Left renal cortex interstitium (tissue), 4 donors: ENCODE measurements at places on chromosomes 11 and 22. TPM values are rescaled to one million over a fixed set of nuclear protein-coding genes. Genes with fewer than 3 reads are reported as not detected.

The OR52H1 gene
- not detected for polyA plus RNA-seq

The PNPLA5 gene
- not detected for polyA plus RNA-seq

The SGSM1 gene
- 3.1 TPM for polyA plus RNA-seq

The DCHS1 gene
- 49.5 TPM for polyA plus RNA-seq

The OAF gene
- polyA plus RNA-seq = 52.3 TPM

The PARVA gene
- 119 TPM for polyA plus RNA-seq

The RTN4RL2 gene
- polyA plus RNA-seq = 3.1 TPM

The GPR83 gene
- polyA plus RNA-seq = 0.54 TPM

The CCDC89 gene
- 3.3 TPM for polyA plus RNA-seq

The CUL5 gene
- 47.8 TPM for polyA plus RNA-seq

The EMSY gene
- 36.4 TPM for polyA plus RNA-seq

The NCAPH2 gene
- 49.2 TPM for polyA plus RNA-seq

The BACE1-AS gene
- polyA plus RNA-seq = 26.6 TPM

The CFAP68 gene
- polyA plus RNA-seq = 51.3 TPM

The SLN gene
- 0.42 TPM for polyA plus RNA-seq

DNA sequence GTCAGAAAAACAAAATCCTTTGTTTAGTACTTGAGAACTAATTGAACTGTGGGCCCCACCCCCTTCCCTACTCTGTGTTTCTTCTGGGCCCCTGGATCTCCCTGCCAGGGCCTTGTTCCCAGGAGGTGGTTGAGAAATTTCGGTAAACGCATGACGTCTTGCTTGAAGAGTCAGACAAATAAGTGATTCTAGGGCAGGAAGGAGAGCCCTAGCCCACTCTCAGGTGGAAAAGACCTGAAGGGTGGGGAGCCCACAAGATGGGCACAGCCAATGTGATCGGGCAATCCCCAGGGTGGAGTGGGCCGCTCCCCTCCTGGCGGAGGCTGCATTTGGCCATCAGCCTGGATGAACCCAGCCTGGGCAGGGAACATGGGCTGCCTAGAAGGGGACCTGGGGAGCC is 16.8 kb upstream of the P2RY2 start:
- DNase-seq = no peak

GRCh38 chr11:2207773-2208621 is 36.4 kb upstream of the TH start:
- DNase-seq = no peak

- DNase-seq = no peak
Measured at GRCh38 chr11:64643256-64643881, 52.3 kb downstream of the SLC22A12 start.

- no peak for DNase-seq
Measured at GRCh38 chr11:2101171-2101675, 38.0 kb downstream of the IGF2 start.

DNA sequence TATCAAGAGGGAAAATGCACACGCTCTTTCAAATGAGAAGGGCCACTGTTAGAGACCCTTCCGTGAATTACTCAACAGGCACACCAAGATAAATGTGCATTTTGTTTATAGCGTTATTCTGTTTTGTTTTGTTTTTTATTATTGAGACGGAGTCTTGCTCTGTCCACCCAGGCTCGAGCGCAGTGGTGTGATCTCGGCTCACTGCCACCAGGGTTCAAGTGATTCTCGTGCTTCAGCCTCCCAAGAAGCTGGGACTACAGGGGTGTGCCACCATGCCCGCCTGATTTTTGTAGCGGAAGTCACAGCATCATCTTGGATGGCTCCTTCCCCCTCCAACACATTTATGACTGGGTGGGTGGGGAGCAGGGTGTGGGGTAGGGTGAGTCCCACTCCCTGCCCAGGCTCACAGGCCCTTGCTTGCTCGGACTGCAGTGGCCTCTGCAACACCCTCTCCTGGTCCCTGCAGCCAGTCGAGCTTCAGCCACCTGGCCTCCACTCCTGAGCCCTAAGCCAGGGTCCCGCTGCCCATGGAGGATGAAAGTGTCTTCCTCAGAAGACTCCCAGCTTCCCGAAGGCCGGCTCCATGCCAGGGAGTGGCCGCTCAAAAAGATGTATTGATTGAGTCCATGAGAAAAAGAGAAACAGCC is 68.0 kb downstream of the RTL6 start:
- DNase-seq = no peak

- no peak for DNase-seq
Measured at GRCh38 chr11:133041928-133042882, 490.1 kb downstream of the OPCML start.

GRCh38 chr11:75508051-75508561 is 17.6 kb downstream of the GDPD5 start:
- DNase-seq = no peak

DNA sequence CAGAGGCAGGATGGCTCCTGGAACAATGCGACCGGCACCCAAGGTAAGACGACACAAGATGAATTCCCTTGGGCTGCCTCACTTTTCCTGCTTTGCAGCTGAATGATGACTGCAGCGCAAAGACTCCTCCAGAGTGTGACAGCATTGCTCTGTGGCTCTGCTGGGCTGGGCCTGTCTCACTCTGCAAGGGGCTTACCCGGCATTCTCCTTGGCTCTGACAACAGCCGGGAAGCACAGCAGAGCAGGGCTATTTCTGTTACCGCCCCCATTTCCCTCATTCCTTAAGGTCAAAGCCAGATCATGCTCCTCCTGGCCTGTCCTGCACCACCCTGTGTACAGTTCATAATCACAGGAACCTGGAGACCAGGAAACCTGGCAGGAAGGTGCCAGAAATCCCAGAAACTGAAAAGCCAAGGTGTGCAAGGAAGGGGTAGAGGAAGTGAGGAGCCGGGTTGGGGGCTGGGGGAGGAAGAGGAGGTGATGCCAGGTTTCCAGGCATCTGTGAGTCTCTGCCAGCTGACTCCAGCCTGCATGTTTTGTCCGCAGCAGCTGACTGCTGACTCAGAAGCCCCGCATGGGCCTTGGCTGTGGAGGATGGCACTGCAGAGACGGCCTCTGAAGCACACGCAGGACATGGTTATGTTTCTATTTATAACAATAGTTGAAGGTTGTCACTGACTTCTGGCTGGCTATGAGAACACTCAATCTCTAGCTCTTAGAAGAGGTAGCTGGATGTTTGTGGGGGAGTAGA is 113.6 kb downstream of the MICAL3 start:
- no peak for DNase-seq

DNA sequence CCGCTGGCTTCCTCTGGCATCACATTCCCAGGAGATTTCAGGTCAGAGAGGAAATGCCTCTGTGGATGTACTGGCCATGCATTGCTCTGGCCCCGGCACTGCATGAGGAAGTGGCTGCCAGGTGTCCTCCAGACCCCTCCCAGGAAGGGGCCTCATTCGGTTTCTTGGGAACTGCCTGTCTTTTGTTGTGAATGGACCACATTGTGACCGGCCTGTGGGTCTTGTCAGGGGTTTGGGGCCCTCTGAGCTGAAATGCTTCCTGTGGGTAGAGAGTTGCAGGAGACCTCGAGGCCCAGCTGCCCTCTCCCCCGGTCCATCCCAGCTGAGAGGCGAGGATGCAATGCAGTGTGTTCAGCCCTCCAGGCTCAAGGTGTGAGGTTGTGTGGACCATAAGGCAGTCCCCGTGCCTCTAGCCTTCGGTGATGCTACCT is 18.8 kb upstream of the ST3GAL4 start:
- DNase-seq = no peak

GRCh38 chr11:33197915-33198727 is 36.8 kb upstream of the CSTF3 start:
- no peak for DNase-seq

DNA sequence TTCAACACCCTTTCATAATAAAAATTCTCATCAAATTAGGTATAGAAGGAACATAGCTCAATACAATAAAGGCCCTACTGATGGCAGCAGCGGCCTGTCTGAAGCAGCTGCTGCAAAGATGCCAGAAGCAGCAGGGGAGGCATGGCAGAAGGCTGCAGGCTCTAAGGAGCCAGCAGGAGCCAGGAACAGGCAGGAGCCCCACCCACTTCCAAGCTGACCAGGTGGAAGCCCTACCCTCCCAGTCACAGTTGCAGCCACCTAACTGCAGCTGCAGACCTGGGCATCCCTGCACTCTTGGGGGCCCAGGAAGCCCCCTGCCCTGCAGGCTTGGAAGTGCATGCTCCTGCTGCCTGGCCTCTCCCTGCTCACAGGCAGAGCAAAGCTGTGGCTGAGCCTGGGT is 18.2 kb upstream of the OR6A2 start:
- DNase-seq = no peak

DNA sequence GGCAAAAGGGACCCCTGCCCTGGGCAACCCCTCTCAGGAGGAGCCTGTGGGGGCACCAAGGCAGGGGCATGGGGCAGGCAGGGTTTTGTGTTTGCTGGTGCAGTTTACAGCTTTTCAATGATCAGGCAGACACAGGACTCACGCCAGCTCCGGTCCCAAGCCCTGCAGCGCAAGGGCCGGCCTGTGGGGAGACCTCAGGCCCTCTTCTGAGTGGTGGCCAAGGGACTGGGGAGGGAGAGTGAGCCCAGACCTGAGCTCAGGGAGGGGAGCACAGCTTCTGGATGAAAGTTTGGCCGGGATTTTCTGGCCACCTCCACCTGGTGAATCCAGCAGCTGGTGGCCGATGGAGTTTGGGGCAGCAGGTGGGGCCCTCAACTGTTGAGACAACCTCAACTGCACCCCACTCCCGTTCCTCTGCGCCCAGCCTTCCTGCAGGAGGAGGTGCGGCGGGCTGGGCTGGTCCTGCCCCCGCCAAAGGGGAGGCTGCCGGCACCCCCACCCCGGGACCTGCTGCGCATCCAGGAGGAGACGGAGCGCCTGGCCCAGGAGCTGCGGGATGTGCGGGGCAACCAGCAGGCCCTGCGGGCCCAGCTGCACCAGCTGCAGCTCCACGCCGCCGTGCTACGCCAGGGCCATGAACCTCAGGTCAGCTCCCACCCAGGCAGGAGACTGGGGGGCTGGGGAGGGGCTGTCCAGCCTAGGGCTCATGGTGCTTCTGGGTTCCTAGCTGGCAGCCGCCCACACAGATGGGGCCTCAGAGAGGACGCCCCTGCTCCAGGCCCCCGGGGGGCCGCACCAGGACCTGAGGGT is 3.6 kb downstream of the TCIRG1 start:
- no peak for DNase-seq

DNA sequence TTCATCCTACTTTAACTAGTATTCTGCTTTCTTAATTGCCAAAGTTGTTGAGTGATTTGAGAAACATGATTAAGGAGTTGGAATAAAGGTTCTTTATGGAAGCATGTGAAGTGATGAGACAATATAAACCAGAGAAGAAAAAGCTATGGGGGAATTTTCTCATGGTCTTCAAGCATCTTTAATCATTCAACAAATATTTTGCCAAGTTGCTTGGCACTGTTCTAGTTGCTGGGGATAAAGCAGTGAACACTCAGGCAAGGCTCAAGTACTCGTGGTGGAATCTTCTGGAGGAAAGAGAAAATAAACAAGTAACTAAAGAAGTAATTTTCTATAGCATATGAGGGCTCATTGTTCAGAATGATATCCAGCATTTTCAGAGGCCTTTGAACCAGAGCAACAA is 9.2 kb upstream of the PIWIL4 start:
- DNase-seq = no peak

DNA sequence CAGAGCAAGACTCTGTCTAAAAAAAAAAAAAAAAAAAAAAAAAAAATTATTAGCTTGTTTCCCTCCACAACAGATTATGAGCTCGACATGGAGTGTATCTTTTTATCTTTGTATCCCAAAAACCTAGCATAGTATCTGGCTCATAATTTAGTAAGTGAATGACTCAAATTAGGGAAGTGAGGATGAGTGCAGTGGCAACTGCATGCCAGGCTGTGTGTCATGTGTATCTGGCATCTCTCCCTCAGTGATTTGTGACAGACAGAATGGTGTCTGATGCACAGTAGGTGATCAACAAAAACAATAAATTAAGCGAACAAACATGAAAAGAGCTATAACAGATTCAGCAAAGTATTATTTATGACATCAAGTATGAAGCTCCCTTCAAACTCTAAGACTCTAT is 7.2 kb downstream of the STK33 start:
- DNase-seq = no peak

DNA sequence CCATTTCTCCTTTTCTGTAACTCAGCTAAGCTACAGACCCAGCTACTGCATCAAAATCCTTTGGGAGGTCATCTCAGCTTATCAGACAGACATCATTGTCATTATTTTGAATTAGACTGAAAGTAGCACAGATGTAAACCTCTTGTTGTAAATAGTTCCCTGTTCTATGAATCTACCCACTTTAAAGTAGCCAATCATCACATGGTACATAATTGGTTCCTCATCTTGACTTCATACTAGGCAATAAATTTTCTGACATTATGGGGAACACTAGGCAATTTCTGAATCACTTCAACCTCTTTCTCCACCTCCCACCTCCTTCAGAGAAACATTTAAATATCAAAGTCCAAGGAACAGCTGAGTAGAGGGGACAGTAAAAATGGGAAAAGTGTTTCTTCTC is 47.9 kb downstream of the MPPED2 start:
- no peak for DNase-seq
